ENCODE measurements at places on chromosomes 12 and 14.

GRCh38 chr14:47270715-47271114 is 404.7 kb downstream of the MDGA2 start:
- no peak for DNase-seq

GRCh38 chr12:5488626-5488955 is 56.7 kb downstream of the NTF3 start:
- DNase-seq, result no peak

DNA sequence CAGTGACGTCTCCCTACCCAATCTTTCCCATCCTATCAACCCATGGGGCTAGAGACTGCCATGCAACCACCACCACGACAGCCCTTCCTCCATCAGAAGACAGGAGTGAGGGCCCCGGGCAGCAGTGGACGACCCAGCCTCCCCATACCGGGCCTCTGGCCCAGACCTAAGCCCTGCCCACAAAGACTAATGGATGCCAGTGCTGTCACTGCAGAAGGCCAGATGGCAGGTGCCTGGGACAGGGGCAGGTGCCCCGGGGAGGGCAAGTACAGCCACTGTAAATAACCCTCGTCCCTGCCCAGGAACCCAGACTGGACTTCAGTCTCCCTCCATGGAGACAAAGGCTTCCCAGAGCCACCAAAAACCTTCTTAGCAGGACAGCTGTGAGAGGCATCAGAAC is 20.3 kb upstream of the HSPB8 start:
- DNase-seq, result no peak

DNA sequence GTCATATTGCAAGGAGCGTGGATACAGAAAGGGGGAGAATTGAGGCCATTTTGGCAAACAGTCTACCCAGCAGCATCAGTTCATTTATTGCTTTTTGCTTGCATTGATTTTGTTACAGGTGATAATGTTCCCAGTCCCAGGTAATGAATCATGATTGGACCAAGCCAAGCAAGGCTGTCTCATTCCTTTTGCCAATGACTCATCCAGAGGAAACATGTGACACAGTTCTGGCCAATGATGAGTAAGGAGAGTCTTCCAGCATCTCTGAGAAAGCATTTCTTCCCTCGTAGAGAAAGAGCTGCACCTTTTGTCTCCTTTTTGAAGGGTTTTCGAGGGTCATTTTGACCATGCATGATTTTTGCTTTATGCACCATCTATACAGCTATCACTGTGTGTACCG is 68.2 kb downstream of the SLC15A4 start:
- no peak for DNase-seq

DNA sequence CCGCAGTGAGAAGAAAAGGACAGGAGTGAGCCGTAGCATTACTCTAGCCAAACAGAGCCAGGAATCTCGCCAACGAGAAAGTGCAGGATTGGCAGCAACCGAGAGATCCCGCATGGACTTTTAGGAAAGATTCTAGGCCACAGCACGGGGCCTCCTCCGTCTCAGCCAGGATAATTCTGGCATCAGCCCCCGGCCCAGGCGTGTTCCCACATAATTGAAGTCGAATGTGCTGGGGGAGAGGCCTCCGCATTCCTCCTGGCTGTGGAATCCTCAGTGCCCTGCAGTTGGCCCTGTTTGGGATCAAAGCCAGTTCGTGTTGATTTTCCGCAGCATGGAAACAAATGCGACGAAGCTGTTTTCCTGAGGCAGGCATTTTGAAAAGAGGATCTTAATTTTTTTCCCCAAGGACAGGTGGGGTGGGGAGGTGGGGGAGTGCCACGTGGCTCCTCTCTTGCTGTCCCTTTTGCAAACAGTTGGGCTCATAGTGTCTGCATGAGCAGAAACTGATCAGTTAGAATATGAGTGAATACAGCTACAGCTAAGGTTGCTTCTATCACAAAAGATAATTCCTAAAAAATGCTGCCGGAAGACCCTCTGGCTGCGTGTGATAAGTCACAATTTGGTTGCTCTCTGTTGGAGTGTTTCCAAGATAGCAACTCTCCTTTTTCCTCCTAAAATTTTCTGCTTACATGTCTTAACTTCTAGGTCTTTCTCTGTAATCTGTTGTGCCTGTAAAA is 37.3 kb upstream of the ATXN2 start:
- DNase-seq, result no peak

All from GM12892 (cell line).